ENCODE measurements at places on chromosomes 12 and 14.

DNA sequence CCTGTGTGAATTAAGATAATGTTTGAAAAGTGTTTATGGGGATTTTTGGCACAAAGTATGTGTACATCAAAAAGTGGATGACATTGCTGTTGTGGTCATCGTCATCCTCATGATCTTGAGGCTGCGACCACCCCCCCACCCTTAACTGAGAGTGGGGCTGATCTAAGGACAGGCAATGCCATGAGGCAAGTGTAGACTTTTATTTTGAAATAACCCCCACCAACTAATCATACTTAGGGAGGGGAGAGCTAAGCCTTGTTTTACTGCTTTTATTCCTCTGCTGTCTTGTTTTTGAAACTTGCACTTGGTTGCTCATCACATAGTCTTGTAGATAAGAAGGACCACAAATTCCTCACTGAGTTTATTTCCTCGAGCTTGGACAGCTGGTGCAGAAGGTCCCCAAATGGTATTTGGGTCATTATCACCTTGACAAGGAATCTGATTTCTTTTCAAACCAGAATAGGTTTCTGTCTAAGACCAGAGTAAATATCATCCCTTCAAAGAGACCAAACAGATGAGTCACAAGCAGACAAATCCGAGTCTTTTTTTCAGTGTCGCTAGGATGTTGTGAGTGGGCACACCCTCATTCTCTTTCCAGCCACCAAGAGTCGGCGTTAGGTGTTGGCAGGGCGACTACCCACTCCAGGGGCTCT lies 23.9 kb upstream of the SMOC1 start:
- DNase-seq = no peak

DNA sequence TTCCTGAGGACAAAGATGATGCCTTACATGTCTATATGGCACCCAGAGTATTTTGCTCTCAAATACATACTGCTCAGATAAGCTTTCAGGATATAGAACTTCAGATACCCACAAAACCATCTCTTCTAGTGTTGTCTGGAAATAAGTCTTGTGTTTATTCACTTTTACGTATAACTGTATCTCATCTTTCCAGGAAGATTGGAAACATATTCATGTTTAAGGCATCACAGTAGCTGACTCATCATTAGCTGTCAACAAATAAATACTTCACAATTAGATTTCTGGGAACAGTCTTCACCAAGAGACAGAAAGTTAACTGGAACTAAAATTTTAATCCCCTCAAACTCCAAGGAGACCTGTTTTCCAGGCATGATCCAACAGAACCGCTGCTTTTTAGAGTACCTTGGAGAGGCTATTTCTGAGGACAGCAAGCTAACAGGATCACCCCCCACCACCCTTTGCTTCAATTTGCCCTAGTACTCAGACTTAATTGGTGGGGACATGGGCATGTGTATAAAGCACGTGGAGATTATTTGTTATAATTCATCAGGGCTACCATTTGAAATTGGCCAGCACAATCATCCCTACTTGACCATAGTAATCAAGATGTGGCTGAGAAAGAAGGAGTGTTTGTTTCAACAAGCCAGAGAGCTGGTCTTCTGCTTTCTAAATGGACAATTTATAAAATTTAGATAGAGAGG lies 129.3 kb upstream of the HIF1A start:
- DNase-seq = no peak

GRCh38 chr14:44448951-44449358 lies 58.1 kb downstream of the FSCB start:
- DNase-seq = no peak

GRCh38 chr12:22477166-22477893 lies 67.0 kb downstream of the C2CD5 start:
- DNase-seq = no peak

- no peak for DNase-seq
Observed at GRCh38 chr14:29390081-29390832, 537.4 kb downstream of the PRKD1 start.

DNA sequence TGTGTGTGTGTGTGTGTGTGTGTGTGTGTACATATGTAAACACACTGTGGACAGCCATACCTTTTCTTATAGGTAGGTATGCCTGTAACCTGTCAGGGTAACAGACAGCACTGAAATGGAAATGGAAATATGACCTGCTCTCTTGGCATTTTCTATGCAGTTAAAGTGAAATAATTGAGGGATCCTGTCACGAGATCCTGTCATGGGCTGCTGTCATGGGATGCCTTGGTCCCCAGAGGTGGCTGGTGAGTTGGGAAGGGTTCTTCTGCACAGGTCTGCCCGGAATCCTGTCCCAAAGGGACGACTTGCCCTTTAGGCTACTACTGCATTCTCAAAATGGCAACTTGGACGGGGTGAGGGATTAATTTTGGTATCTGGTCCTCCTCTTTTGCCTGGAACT lies 47.3 kb downstream of the ELK3 start:
- DNase-seq = no peak

GRCh38 chr14:52950898-52951680 lies at the start of gene FERMT2:
Gene FERMT2, minus strand, starts transcription at chr14:52951050. Its CDS starts 482 bp downstream, at chr14:52950568.
- no peak for DNase-seq

DNA sequence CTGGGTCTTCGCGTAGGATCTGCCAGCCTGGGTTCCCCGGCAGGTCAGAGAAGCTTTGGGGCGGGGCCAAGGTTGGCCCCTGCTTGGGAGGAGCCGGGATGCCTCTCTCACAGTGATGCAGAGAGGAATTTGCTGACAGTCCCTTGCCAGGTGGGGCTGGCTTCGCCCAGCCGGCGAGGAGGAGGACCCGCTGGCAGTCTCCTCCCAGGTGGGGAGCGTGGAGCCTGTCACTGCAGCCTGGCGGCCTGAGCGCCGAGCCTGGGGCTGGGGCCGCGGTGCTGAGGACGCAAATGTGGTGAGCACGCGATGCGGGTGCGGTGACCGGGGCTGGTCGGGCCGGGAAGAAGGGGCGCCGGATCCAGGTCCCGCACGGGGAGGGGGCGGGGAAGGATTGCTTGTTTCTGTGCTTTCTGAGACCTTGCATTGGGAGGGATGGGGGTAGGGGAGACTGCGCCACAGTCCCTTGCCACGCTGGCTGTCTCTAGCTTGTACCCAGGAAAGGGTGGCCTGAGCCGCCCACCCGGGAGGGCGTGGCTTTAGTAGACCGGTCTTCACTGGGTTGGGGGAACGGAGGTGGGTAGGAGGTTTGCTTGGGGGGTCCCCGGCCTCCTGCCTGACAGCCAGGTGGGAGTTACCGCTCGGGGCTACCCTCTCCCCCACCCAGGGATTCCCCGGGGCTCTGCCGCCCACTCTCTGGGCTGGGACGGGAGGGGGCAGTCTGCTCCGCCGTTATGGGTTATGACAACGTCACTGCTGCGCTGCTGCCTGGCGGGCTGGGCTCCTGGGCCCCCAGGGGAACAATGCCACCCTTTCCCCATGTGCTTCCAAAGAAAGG lies at the start of gene TMEM63C:
Gene TMEM63C (plus strand): TSS at position 196 of the 835 bp plus-strand sequence. CDS start 37,016 bp downstream, outside the sequence.
- no peak for DNase-seq

GRCh38 chr12:2194571-2194970 lies 141.8 kb downstream of the CACNA1C start:
- DNase-seq = no peak

- DNase-seq = no peak
Observed at GRCh38 chr12:53951577-53952334, 2.9 kb upstream of the HOXC12 start.

DNA sequence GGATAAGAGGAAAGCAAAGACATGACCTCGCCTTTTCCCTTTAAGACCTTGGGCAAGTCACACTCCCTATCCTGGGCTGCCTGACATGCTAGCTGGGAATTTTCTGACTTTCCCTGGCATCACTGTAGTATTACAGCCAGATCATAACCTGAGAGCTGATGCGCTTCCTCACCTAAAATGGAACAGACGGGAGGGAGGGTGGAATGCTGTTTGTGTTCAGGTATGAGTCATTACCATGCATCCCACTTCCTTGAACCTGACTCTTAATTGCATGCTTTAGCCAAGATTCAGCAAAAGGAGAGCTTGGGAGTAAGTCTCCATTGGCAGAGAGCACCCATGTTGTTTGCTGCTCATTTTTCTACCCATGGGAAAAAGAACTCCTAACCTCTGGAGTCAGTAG lies 156.5 kb downstream of the KCNK10 start:
- DNase-seq = no peak

DNA sequence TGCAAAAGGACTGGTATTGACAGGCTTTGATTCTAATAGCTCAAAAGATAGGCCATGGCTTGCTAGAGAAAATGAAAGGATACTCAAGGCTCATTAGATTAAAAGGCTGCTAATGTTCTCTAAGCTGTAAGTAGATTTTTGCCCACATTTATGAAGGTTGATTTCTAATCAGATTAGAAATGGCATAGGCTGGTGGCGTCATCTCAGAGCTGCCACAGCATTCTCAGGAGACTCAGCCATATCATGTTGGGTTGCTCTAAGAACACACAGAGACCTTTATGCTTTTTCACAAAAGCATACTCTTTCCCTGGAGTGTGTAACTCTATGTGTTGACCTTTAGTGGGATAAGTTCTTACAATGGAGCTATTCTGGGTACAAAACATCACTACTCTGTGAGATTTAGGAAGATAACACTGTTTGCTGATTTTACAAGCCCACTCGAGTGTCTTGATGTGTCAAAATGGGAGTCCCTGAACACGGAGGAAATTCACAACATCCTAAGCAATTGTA lies 576.0 kb downstream of the NRXN3 start:
- no peak for DNase-seq

- DNase-seq = no peak
Observed at GRCh38 chr12:89160716-89161123, 191.6 kb downstream of the DUSP6 start.

DNA sequence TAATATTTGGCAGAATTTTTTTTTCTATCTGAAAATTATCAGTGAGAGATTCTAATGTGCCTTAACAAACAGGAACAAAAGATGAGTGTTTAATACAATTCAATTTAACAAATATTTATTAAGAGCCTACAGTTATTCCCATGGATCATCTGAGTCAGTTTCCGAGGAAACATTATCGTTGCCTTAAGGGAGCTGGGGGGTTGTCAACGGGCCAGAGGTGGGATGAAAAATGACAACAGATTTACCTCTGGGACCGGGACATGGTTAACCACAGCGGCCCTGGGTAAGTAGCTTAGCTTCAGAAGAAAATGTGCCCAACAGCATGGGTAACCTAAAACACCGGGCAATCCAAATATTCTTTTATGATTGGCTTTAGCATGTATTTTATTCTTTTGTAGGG lies 113.6 kb downstream of the DAD1 start:
- no peak for DNase-seq

- no peak for DNase-seq
Observed at GRCh38 chr14:99431986-99432385, 48.7 kb downstream of the SETD3 start.

- no peak for DNase-seq
Observed at GRCh38 chr12:104197264-104197663, 18.3 kb upstream of the TXNRD1 start.

GRCh38 chr12:130384234-130384633 lies 46.5 kb downstream of the PIWIL1 start:
- DNase-seq = no peak

- DNase-seq = no peak
Observed at GRCh38 chr12:130954544-130954831, 781 bp downstream of the ADGRD1 start.

GRCh38 chr12:87152075-87152474 lies 877.1 kb downstream of the C12orf50 start:
- no peak for DNase-seq

DNA sequence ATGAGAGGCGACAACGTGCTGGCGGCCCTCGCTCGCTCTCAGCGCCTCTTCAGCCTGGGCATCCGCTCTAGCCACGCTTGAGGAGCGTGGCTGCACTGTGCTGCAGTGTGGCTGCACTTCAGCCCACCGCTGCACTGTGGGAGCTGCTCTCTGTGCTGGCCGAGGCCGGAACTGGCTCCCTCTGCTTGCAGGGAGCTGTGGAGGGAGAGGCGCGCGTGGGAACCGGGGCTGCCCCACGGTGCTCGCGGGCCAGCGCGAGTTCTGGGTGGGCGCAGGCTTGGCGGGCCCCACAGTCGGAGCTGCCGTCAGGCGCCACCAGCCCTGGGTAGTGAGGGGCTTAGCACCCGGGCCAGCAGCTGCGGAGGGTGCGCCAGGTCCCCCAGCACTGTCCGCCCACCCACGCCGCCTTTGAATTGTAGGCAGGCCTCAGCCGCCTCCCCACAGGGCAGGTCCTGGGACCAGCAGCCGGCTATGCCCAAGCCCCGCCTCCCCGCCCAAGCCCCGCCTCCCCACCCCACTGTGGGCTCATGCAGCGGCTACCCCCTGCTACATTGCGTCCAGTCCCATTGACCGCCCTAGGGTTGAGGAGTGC lies 974.2 kb downstream of the FSCB start:
- no peak for DNase-seq

DNA sequence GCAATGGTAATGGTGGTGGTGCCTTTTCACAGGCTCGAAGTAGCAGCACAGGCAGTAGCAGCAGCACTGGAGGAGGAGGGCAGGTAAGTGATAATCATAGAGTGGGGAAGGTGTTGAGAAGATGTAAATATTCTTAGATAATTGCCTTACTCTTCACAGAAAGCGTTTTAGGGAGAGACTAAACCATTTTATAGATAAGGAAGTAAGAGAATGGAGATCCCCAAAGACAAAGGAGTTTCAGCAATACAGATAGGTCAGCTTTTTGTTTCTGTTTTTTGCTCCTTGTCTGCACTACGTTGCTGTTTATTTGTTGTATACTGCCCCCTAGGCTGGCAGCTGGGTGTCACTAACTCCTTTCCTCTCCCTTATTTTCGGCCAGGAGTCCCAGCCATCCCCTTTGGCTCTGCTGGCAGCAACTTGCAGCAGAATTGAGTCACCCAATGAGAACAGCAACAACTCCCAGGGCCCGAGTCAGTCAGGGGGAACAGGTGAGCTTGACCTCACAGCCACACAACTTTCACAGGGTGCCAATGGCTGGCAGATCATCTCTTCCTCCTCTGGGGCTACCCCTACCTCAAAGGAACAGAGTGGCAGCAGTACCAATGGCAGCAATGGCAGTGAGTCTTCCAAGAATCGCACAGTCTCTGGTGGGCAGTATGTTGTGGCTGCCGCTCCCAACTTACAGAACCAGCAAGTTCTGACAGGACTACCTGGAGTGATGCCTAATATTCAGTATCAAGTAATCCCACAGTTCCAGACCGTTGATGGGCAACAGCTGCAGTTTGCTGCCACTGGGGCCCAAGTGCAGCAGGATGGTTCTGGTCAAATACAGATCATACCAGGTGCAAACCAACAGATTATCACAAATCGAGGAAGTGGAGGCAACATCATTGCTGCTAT lies 2.0 kb downstream of the SP1 start:
- no peak for DNase-seq

DNA sequence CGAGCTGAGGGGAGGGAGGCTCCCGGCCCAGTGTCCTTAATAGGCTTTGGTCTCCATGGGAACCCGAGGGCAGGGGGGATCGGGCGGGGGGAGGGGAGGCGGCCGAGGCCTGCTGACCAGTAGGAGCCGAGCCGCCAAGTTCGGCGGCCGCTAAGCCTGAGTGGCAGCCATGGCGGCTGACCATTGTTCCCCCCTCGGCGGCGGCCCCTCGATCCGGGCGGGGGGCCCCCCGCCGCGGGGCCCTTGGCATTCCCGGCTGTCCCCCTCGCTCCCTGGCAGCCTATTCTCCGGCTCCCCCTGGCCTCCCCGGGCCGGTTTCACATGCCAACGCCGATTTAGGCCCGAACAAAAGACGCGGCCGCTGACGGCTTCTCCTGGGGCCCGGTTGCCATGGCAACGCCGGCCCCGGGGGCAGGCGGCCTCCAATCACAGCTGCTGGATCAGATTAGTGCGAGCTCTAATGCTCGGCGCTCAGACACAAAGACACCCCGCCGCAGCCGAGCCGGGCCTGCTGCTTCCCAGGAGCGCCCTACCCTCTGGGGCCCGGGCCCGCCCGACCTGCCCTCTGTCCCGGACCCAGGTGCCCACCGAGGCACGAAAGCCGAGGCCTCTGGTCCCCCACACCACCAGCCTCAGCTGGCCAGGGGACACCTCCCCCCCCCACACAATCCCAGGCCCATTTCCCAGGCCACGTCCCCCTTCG lies 7.3 kb downstream of the MSI1 start:
- DNase-seq = no peak

GRCh38 chr14:72636094-72636493 lies 257.8 kb downstream of the DPF3 start:
- DNase-seq = no peak

Data from Panc1 (cell line).